ENCODE measurements at places on chromosomes 2 and 18.

GRCh38 chr18:62928326-62928725, 213.0 kb downstream of the PHLPP1 start:
- no peak for DNase-seq

DNA sequence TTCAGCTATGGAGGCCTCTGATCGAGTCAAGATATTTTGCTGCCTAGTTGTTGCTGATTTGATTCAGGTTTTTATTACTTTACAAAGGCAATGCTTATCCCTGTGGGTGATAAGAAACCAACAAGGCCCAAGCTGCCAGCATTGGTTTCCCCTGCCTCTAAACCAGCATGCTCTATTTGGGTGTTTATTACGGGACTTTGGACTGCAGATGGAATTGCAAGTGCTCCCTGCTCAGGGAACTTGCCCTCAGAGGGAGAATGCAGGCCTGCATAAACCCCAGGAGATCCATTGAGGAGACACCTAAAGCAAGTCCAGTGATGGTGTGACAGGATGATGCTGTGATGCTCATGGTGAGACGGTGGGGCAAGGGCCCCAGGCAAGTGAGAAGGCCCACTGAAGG, 172.1 kb downstream of the VAPA start:
- no peak for DNase-seq

- no peak for DNase-seq
These were observed 171.8 kb upstream of the LHCGR start for GRCh38 chr2:48927355-48927754.

DNA sequence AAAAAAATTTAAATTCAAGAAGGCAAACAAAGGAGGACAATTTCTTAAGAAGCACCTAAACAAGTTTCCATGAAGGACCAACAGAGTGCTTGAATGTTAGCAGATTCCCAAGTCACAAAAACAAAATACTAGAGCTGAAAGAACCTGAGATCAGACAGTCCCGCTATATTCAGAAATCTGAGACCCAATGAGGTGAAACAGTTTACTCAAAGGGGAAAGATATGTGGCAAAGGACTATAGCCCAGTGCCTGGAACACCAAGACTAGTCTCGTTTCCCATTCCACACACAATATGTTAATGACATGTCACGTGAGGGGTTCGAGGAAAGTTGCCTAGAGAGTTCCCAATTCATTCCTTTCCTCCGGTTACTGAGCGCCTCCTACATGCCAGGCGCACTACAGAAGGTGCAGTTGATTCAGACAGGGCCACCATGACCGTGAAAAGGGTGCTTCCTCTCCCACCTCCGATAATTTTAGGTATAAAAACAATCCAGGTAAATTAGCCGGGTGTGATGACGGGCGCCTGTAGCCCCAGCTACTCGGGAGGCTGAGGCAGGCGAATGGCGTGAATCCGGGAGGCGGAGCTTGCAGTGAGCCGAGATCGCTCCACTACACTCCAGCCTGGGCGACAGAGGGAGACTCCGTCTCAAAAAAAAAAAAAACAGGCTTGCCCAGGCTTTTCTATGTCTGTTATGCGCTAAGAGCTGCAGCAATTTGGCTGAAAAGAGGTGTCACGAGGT, 617 bp downstream of the SRBD1 start:
- DNase-seq, result peak; percentile 35

DNA sequence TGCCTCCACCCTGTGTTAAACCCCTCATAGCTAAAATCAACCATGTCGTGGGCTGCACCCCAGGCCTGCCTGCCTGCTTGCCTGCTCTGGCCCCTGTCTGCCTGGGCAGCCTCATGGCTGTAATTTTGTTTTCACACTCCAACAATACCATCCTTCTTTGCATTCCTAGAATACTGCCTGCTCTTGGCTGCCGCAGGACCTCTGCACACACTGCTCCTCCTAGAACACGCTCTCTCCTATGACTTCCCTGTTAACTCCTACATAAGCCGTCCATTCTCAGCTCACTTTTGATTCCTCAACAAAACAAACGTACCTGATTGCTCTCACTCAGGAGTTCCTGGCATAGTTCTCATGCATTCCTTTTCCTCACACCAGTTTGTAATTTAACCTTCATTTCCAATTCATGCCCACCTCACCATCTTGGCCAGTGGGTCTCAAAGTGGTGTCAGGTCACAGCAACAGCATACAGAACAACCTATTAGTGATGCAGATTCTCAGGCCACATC, 2.5 kb downstream of the UXS1 start:
- no peak for DNase-seq

DNA sequence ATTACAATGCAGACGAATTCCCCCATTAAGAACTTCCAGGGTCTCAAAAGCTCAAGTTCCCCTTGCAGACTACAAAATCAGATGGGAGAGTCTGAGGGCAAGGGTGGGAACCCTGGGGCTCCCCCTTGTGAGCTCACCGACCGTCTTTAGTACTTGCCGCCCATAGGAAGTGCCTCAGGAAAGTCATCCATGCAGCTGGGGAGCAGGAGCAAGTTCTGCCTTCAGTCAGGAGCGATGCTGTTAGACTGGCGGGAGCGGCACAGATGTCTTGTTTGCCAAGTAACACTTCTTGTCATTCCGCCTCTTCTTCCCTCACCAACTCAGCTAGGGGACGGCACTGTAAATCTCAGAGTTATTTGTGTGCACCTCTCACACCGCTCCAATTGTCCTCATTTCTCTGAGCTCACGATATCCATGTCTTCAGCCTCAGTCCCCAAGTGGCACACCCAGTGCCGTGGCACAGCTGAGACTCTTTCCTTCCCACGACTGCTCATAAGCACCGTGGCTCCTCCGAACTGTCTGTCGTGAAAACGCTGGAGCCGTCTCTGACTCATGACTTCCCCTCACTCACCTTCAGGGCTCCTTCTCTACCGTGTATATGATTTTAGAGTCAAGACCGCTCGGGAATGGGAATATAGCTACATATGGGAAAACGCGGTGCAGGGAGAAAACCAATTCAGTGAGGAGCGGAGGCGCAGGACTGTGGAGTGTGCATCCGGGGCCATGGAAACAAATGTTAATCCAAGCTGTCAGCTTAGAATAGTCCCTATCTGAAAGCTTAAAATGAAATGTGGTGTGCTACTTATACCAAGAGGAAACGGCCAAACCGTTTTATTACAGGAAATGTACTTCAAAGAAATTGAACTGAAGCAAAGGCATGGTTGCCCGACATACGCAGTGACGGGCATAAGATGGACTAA, 34.0 kb downstream of the UXS1 start:
- DNase-seq, result no peak

GRCh38 chr2:218896501-218897393, 16.1 kb downstream of the WNT10A start:
- no peak for DNase-seq

DNA sequence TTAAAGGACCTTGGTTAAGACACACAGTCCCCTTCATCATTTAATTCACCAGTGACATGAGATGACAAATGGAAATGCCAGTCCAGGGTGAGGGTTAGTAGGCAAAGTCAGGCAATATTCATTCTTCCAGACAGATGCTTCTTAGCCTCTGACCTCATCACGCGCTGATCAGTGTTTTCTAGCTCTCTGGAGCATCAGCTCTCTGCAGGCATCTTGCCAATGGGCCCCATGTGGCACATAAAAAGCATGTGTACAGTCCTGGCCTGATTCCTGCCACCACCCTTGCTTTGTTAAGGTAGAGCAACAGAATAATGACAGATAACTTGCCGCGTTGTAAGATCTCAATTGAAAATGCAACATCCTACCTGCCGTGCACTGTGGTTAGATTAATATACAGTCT, 20.3 kb upstream of the NPAS2 start:
- no peak for DNase-seq

DNA sequence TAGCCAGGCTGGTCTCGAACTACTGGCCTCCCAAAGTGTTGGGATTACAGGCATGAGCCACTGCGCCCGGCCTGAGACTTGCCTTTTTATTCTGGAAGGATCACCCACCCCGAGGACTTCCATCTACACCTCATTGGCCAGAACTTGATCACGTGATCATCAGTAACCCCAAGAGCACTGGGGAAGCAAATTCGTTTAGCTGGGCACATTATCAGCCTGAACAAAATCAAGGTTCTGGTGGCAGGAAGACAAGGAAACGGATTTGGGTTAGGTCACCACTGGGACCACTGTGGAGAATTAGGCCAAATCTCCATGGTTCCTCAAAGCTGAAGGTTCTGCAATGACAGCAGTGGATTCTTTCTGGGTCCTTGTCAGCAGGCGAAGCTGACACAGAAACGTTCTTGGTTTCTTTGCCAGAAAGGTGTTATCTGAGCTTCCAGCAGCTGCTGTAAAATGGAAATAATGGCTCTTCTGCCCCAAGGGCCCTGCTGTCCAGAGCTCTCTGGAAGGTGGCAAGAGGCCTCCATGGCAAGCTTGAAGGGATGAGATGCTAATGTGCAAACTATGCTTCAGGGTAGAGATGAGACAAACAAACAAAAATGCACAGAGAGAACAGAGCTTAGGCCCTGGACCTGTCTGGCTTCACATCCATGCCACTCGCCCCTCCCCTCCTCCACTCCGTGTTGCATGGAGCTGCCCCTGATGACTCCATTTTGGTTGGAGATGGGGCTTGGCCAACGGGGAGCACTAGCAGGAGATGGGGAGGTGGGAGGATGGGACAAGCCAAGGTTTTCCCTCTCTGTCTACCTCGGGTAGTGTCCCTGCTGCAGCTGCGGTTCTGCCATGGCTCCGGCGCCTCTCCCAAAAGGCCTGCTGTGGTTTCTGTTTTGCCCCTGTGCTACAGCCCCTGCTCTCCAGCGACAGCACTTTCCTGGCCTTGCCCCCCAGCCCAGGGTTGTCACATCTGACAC, 28.4 kb downstream of the TMEM177 start:
- DNase-seq, result no peak

All from glutamatergic neuron (in vitro differentiated cells).